ENCODE measurements at places on chromosomes 11 and 22.

- no peak for DNase-seq
These were observed 112.0 kb downstream of the DBX1 start for GRCh38 chr11:20048246-20048645.

GRCh38 chr11:96130061-96130620, 206.2 kb upstream of the MTMR2 start:
- DNase-seq = no peak

- DNase-seq = no peak
These were observed 347.8 kb downstream of the MN1 start for GRCh38 chr22:27453725-27454124.

DNA sequence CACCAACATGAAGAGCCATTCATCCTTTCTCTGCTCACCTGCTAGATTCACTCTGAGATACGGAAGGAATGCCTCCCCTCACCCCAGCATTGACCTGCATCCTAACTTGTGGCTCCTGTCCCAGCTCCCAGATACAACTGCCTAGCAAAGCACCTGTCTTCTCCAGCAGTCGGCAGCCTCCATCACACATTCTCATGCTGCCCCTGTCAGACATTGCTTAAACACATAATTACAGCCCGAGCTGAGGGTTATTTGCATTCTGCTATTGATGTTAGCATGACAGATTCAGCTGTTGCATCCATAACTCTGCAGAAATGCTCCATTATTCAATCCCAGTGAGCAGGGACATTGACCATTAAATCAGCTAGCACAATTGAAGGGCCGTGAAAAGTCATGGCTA, 184.4 kb upstream of the NARS2 start:
- DNase-seq = no peak

GRCh38 chr11:88292171-88292843, 45.2 kb downstream of the CTSC start:
- no peak for DNase-seq

- DNase-seq = no peak
These were observed 8.6 kb downstream of the RPUSD4 start for GRCh38 chr11:126202646-126203359.

DNA sequence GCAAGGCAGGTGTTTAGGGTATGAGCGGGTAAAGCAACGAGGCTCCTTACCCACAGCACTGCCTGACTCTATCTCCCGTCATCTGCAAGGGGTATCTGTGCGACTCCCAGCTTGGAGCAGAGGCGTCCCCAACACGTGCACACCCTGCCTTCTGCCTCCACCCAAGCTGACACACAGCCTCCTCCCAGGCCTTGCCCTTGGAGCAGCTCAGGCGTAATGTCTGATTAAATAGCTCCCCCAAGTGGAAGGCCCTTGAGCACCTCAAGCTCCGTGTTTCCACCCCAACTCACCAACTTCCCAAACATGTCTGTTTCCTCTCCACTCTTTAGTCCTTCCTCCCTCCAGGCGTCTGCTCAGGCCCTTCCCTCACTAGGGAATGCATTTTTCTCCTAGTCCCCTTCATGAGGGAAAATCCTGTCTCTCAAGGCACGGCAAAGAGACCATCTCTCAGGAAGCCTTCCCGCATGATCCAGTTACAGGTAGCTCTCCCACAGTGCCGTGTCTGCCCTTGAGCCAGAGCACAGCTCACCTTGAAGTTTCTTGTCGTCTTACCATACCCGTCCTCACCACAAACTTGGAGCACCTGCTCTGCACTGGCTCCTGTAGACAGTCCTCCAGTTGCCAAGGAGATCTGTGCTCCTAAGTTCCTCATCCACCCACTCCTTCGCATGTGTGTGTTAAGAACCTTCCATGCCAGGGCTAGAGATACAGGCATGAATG, 15.8 kb downstream of the CYB5R2 start:
- no peak for DNase-seq

DNA sequence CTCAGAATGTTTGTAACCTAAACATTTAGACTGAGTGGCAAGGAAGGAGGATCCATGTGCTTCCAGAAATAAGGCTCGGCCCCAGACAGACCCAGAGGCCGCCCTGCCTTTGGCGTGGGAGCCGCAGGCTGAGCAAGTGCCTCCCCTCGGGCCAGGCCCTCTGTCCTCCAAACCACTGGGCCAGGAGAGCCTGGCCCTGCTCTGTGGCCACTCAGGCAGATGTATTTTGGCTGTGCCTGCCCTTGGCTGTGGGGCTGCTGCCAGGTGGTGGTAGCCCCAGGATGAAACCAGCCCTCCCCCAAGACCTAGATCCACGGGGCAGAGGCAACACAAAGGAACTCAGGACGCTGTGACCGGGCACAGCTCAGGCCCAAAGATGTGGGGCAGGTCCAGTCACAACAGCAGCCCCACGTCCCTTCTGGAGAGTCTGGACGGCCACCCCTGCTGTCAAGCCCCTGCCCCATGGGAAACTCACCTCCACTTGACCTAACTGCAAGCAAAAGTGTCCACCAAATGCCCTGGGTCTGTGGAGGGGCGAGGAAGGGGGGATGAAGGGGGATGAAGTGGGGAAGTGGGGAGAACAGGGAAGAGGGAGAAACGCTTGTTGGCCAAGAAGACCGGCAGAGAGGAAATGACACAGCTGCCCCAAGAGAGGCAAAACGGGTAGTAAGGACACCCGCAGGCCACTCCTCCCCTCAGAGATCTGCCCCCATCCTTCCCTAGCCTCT, 24.0 kb downstream of the PISD start:
- DNase-seq = no peak

DNA sequence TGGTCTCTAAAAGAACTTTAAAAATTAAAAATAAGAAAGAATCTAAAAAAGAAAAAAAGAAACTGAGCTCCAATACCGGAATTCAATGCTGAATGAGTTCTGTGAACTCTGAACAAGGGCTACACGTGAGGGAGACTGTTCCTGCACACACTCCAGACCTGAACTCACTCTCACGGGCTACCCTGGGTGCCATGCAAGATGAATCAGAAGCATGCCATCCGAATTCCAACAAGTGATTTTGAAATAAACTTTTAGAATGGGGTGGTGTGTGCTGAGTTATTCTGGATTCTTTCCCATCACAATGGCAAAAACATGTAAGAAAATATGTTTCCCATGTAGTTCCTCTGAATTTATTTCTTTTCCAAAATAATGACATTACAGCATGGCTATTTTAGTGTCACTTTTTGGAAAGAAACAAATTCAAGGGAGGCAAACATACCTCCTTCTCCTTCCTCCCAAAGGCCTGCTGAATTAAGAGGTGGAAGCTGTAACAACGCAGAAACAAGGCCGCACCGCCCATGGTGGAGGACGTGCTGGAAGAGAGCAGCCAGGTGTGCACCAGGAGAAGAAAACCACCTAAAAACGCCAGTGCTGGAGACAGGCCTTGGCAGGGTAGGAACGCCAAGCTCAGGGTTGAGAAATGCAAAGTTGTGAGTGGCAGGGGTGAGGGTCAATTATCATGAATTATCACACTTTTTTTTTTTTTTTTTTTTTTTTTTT, 63.2 kb upstream of the ARFGAP3 start:
- DNase-seq = no peak

- DNase-seq = no peak
These were observed 16.8 kb upstream of the TMEM121B start for GRCh38 chr22:17137861-17138425.

DNA sequence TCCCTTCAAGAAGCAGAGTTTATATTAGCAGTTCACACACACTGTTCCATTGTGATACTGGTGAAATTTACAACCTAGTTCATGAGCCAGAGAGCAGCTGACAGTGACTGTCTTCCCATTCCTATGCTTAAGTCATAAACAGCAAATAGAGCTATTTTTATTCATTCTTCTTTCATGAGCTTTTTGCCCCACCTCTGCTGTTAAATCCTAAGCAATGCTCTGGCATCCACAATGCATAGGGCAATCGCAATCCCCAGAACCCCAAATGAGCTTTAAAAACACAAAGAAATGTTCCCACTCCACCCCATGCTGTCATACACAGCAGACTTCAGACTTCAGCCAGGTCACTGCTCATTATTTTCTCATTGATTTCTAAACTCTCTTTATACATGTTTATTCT, 307.5 kb downstream of the ETS1 start:
- DNase-seq = no peak

DNA sequence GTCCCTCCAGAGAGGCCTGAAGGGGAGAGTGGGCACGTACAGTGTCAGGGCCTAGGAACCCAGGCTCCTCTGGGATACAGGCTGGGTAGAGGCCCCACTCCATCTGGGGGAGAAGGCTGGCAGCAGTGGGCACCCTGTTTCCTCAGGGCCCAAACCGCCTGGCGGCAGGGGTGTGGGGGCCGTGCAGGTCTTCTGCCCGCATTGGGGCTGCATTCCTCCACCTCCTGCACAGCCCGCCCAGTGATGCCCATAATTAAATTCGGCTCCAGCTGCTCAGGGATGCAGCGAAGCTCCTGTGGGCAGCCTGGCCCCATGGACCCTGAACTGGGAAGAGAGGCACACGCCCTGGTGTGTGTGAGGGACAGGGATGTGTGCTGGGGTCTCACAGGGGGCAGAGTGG, 35.4 kb downstream of the KCNQ1OT1 start:
- no peak for DNase-seq

GRCh38 chr11:101401245-101401644, 182.6 kb downstream of the TRPC6 start:
- DNase-seq = no peak

GRCh38 chr11:34358258-34358727, 483 bp upstream of the ABTB2 start:
- peak; percentile 15 for DNase-seq

DNA sequence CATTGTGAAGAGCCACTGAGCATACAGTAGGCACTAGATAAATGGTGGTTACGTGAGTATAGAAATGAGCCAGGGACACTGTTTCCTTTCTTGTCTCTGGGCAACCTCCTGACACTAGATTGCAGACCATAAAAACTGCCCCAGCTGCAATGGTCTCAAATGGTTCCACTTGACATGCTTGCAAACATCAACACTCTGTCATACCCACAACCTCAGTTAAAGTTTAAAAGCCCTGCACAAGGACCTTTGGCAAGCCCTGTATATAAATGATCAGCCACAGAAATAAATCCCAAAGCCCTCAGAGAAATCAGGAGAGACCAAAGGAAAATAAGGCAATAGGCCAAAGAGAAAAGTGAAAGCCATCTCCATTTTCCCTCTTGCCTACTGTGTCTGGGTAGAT, 20.7 kb downstream of the PLEKHA7 start:
- no peak for DNase-seq

All from CD8-positive, alpha-beta T cell (primary cell).